Progenitor cell of endocrine pancreas (in vitro differentiated cells): ENCODE measurements at places on chromosomes 4 and X. TPM values are rescaled to one million over a fixed set of nuclear protein-coding genes. Genes with fewer than 3 reads are reported as not detected.

DNA sequence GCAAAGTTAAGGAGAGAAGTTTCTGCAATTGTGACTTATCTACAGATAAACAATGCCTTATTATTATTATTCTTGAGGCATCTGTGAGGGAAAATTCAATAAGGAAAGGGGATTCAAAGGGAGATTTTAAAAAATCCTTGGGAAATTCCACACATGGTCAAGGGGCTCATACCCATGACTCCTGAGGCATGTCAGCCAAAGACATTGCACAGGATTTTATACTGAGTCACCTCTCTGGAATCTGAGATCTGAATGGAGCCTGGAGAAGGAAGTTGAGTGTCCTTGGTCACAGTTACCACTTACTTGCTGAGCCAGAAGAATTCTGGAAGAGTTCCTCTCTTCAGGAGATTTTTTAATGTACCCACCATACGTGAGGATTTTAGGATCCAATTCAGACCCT is 14.4 kb upstream of the CXCL8 start:
- no peaks in the 10 kb centered on the region for H3K36me3 ChIP-seq
- H3K4me3 ChIP-seq: no peak overlapping the region
- H3K4me1 ChIP-seq: peaks cover 3% of the 10 kb centered on the region
- no peak overlapping the region for H3K27ac ChIP-seq
- DNase-seq: no peak
- H3K27me3 ChIP-seq: no peaks in the 10 kb centered on the region

- H3K36me3 ChIP-seq: peaks cover 13% of the 10 kb centered on the region
- DNase-seq: no peak
- no peak overlapping the region for H3K4me3 ChIP-seq
- peaks cover 37% of the 10 kb centered on the region for H3K4me1 ChIP-seq
- H3K27ac ChIP-seq: no peak overlapping the region
- H3K27me3 ChIP-seq: no peaks in the 10 kb centered on the region
Observed at GRCh38 chr4:78138252-78138651, 81.1 kb downstream of the FRAS1 start.

DNA sequence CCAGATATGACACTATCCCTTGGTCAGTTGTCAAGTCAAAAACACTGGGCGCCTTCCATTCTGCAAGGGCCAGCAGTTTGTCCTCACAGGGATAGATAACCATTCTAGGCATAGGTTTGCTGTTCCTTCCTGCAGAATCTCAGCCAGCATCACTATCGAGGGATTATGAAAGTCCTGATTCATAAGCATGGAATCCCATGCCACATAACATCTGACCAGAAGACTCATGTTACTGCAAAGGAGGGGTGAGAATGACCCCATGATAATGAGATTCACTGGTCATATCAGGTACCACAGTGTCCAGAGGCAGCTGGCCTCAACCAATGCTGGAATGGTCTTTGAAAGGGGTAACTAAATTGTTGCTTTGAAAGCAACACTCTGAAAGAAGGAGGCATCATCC is 84.7 kb downstream of the OTC start:
- no peak for DNase-seq
- H3K36me3 ChIP-seq: no peaks in the 10 kb centered on the region
- no peak overlapping the region for H3K4me3 ChIP-seq
- H3K27ac ChIP-seq: no peak overlapping the region

GRCh38 chr4:113384600-113384999 is 335.1 kb downstream of the ANK2 start:
- H3K36me3 ChIP-seq: no peaks in the 10 kb centered on the region
- no peaks in the 10 kb centered on the region for H3K27me3 ChIP-seq
- DNase-seq: no peak

DNA sequence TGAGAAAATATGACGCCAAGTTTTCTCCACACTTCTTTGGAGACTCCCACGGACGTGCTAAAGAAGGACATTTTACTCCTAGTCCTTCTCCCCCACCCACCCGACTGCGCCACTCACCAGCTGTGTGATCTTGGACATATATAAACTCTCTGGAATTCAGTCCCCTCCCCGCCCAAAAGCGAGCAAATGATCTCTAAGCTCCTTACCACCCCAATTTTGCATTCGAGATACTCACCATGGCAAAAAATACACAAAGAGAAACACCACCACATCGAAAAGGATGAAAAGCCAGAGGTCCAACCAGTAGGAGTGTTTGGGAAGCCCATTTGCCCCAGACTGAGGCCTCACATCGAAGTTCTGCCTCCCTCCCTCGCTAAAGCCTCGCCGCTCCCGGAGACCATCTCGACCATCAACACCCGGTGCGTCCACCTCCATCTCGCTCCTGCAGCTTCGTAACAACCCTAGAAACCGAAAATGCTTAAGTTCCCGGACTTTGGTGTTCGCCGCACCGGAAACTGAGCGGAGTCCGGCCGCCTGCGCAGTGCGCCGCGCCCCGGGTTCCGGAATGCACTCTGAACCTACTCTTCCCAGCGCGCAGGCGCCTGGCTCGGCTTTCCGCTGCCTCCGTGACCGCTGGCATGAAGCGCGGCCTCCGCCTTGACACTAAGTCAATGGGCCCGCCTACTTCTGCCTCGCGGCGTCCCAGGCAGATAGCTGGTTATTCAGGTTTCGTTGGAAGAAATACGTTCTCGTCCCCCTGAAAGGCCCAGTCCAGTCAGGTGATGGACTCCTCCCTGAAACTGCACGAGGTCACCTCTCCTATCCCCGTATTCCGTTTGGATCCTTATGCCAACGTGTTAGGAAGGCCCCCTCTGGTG is 21.6 kb downstream of the FABP2 start:
- peak; percentile 90 for DNase-seq
- peaks cover 18% of the 10 kb centered on the region for H3K36me3 ChIP-seq
- peak overlapping the region; percentile 100 for H3K27ac ChIP-seq

Gene NAA11
- total RNA-seq: not detected in 2 replicates

Gene DUSP21
- not detected in 2 replicates for total RNA-seq

Gene CTSO
- 3.4 and 3.7 TPM in 2 replicates for total RNA-seq

Gene MAGEA4
- total RNA-seq: not detected in 2 replicates
